ENCODE measurements at places on chromosomes 1 and 21.

GRCh38 chr1:162003061-162003829, 20.4 kb downstream of the OLFML2B start:
- no peak for DNase-seq

GRCh38 chr1:192256674-192257334, 60.0 kb upstream of the RGS21 start:
- no peak for DNase-seq

GRCh38 chr1:114033216-114033706, 54.0 kb downstream of the OLFML3 start:
- no peak for DNase-seq

GRCh38 chr1:224045556-224045955, 68.4 kb upstream of the FBXO28 start:
- DNase-seq, result no peak

- DNase-seq, result no peak
These were observed 24.8 kb downstream of the HSD3B1 start for GRCh38 chr1:119531606-119532323.

DNA sequence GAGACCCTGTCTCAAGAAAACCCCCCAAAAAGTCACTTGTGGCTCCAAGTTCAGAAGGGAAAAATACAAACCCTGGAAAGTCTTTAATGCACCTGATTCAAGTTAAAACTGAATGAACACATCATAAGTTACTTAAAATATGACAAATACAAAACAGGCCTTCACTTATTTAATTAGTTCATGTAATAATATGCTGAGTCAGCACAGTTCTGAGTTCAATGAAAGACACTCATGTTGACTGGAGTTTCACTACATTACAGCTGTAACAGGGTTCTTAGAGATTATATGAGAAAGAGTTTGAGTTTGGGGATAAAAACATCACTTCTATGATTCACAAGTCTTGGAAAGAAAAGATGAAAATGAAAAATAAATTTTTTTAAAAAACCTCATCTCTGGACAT, 51.0 kb downstream of the DEGS1 start:
- DNase-seq, result no peak

GRCh38 chr1:233078396-233078795, 128.0 kb downstream of the NTPCR start:
- no peak for DNase-seq

DNA sequence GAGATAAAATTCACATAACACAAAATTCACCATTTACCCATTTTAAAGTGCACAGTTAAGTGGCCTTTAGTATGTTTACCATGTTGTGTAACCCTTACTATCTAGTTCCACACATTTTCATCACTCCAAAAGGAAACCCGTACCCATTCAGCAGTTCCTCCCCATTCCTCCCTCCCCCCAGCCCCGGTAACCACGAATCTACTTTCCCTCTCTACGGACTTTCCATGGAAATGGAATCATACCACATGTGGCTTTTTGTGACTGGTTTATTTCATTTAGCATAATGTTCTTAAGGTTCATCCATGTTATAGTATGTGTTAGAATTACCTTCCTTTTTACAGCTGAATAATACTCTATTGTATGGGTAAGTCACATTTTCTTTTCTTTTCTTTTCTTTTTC, 10.9 kb downstream of the DOP1B start:
- no peak for DNase-seq

GRCh38 chr21:38306433-38307141, 49.8 kb downstream of the KCNJ15 start:
- DNase-seq, result no peak

- DNase-seq, result no peak
These were observed 694 bp downstream of the ZBTB7B start for GRCh38 chr1:155003227-155003765.

GRCh38 chr1:38055398-38055797, 8.8 kb upstream of the POU3F1 start:
- DNase-seq, result no peak

- no peak for DNase-seq
These were observed 65.6 kb downstream of the COP1 start for GRCh38 chr1:176141449-176141848.

GRCh38 chr1:12649971-12650421, 6.1 kb downstream of the AADACL4 start:
- no peak for DNase-seq

DNA sequence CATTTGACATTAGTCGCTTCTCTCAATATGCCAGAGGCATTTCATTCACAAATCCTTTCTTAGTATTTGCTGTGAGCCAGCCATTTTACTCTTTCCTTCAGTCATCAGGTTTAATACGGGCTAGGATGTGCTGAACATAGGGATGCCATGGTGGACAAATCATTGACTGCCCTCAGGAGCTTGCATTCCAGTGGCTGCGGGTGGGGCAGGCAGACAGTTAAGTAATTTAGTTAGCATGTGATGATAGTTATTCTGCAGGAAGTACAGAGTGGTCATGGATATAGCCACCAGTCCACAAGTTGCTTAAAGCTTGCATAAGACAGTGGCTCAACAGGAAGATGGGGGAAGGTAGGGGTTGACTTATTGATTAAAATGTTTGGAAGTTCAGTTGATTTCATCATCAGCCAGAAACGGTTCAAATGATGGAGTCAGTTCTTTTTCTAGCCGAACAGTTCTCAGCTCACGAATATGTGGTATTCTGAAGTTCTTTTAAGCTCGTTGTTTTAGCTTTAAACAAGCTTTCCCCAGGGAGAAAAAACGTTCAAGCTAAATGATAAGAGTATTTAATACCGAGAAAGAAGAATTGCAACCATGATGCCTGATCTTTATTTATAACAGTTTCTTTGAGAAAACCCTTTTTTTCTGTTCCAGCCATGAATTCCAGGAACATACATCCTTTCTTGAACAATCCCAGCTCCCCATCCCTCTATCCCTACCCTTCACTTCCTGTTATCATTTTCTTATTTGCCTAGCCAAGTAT, 1.4 kb downstream of the SLC22A15 start:
- no peak for DNase-seq

GRCh38 chr1:28718586-28719331, 18.0 kb upstream of the YTHDF2 start:
- DNase-seq, result no peak

DNA sequence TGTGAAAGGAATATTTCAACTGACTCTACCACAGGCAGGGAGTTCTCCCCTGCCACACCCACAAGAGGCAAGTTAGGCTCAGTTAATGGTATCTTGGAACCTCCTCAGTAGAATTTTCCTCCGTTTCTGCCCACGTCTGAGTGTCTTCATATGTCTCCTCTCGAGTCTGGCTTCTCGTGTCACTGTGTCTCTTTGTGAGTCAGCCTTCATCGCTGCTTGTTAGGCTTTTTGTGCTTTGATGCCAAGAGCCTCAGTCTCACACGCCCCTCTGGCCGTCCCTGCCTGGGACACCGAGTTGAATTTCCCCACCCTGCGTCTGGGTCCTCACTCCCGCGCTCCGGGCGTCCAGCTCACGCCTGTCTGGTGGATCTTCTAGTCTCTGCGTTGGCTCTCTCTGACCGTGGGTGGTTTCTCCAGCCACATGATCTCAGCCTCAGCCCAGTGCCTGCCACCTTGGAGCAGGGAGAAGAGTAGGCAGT, 125.7 kb upstream of the GADD45A start:
- no peak for DNase-seq
